ENCODE measurements at places on chromosomes 7 and 10. TPM values are rescaled to one million over a fixed set of nuclear protein-coding genes. Genes with fewer than 3 reads are reported as not detected.

The EPO gene
- polyA plus RNA-seq: 0.28 TPM

The PPP1R3C gene
- 209 TPM for polyA plus RNA-seq

The PAX4 gene
- polyA plus RNA-seq: not detected

The CD36 gene
- 533 TPM for polyA plus RNA-seq

DNA sequence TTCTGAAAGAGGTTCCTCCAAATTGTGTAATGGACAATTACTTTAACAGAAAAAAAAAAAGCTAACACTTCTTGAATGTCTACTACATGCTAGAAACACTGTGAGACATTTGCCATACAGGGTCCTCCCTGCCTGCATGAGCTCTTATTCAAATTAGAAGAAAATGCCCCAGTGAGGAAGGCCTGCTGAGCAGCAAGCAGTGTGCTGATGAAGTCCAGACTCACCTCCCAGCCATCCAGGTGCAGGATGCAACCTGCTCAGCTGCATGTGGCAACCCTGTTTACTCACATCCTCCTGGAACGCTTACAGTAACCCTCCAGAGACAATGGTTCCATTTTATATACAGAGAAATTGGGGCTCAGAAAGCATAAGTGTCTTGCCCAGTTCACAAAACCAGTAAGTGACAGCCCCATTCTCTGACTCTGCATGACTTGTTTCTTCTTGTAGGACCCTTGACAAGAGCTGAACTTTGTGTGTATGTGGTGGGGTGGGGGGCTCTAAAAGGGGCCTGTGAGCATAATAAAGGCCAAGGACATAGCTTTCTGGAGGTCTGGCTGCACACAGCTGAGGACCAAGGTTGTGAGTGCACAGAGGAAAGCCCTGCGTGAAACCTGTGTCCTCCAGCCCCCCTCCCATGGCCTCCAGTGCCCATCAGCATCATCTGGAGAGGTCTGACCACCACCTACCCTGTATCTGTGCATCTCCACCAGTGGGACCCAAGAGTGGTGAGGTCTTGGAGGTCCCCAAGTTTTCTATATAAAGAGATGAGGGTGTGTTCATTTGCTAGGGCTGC, 387.8 kb downstream of the GRID1 start:
- DNase-seq: no peak

DNA sequence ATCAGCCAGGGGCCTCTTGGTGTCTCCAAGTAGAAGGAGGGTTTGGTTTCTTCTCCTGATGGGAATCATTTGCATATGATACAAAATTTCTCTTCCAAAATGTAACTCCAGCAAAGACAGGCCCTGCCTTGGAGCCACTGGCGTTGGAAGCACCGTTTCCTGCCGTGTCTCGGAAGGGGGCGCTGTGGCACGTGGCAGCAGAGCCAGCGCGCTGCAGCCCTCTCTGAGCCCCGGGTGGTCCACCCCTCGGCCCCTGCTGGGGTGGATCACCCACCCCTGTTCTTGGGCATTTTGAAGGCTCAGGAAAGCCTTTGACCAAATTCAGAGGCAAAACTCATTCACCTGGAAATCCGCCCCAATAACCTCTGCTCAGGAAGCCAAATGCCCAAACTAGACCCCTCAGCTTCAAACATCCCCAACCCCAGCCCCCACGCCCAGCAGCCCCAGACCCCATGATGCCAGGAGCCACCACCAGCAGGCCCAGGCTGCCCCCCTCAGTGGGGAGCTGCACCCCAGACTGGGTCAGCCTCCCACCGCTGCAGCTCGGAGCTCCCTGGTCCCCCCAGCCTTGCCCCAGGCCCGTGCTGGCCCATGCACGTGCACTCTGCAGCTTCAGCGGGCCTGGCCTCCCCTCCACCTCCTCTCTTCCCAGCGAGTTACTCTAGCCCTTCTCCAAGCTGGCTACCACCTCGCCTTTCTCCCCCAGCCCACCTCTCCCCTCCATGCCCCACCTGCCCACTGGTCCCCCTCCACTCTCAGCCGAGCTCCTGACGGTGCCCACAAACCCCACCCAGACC, 29.5 kb upstream of the ELFN1 start:
- no peak for DNase-seq

- DNase-seq: no peak
Observed at GRCh38 chr7:94856643-94857042, 50.8 kb upstream of the PPP1R9A start.

DNA sequence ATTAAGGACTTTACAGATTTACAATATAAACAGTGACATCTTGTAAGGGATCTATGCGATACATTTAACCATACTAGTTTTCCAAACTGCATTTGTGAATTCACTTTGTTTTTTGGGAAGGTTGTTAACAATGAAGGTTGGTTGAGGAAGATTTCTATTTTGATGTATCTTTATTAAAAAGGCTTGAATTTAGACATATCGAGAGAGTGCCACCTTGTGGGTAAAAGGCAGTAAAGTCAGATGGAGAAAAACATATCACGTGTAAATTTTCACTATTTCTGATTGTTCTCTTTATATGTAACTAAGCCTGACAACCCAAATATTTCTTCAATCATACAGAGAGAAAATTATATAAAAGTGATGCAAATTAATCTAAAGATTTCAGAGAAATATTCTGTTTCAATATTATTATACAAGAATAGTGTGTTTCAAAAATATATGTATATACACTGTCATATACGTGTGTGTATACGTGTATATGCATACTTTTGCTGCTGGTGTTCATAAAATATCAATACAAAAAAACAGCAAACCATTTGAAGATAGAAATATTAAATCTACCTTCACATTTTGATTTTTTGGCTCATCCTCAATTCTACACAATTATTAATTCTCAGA, 988.6 kb downstream of the SORCS1 start:
- DNase-seq: no peak

- no peak for DNase-seq
Observed at GRCh38 chr7:83655951-83656556, 7.1 kb upstream of the SEMA3E start.

DNA sequence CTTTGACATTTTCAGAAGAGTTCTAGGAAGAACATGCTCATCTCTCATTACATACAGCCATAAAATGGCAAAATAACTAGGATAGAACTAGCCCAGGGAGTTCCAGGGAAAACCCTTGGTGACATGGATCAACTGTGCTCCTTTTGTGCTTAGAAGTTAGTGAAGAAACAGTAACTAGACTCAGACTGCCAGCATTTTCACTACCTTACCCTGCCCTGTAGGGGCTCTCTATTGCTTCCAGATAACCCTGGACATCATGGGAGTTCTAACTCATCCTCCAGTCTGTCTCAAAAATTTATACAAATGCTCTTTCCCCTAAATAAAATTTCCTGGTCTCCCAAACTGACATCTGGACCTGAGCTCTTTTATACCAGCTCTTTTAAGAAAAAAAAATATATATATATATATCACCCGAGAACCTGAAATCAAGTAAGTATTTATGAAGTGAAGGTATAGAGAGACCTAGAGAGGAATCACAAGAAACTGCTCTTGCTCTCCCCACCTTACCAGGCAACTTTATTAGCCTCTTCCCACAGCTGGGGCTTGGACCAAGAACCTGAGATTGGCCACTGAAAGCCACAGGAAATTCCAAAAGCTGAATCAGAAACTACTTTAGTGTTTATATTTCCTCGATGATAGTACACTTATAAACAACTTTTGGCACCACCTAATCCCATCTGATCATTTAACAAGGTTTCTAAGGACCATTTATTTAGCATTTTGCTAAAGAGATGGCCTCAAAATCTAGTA, 101.4 kb downstream of the RELN start:
- DNase-seq: no peak

DNA sequence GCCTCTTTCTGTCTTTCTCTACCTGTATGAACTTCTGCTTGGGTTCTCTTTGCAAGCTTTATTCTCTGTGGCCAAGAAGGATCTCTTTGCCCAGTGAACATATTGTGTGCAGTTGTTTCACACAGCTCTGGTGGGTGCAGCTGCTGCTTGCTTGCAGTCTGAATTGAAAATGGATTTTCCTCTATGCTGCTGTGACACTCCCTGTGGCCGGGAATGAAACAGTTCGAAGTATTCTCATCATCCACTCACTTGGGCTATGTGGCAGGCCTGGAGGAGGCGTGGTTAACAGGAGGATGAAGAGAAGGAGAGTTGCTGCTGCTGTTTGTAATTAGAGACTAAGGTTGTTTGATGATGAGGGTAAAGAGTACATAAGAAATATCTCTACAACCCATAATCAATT, 28.4 kb upstream of the ITGA8 start:
- no peak for DNase-seq

GRCh38 chr7:41729059-41729458, 26.2 kb upstream of the INHBA start:
- DNase-seq: no peak

DNA sequence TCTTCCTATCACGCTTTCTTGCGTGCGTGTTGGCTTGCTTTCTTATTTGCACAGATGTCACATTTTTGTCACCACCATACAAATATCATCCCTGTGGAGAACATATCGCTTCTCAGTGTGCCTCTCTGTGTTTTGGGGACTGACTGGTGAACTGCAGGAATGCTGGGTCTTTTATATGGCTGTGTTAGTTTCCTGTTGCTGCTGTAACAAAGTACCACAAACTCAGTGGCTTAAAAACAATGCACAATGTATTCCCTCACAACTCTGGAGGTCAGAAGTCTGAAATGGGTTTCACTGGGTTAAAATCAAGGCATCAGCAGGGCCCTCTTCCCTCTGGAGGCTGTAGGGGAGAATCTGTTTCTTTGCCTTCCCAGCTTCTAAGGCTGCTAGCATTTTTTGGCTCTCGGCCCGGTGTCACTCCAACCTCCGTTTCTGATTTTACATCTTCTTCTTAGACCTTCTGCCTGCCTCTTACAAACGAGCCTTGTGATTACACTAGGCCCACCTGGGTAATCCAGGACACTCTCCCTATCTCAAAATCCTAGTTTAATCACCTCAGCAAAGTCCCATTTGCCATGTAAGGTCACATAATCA, 82.0 kb downstream of the LRMDA start:
- no peak for DNase-seq

- DNase-seq: no peak
Observed at GRCh38 chr10:110462166-110463095, 35.3 kb upstream of the DUSP5 start.

DNA sequence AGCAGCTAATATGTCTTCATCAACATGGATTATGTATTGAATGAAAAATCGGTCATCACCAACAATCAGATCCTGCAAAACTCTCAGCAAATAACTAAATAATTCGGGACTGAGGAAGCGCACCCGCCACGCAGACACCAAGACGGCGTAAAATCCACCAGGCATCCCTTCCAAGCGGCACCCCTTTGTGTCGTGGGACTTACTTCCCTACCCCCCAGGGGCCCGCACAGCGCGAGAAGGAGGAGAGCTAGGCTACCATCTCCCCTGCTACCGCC, 721 bp downstream of the ARL3 start:
- no peak for DNase-seq

- no peak for DNase-seq
Observed at GRCh38 chr7:70712942-70713341, 419.0 kb upstream of the GALNT17 start.

GRCh38 chr10:131647789-131648188, 253.0 kb upstream of the PPP2R2D start:
- no peak for DNase-seq

GRCh38 chr7:130240240-130240639, 26.4 kb upstream of the CPA2 start:
- no peak for DNase-seq

GRCh38 chr10:126097558-126098225, 201.3 kb downstream of the FANK1 start:
- DNase-seq: no peak

GRCh38 chr7:55127622-55128081, 108.8 kb downstream of the EGFR start:
- DNase-seq: peak; percentile 77
